ENCODE measurements at places on chromosomes 2 and 18.

- no peak for DNase-seq
Measured at GRCh38 chr18:46581648-46582047, 75.4 kb downstream of the LOXHD1 start.

GRCh38 chr18:48676346-48676745 lies 137.5 kb downstream of the CTIF start:
- DNase-seq: no peak

DNA sequence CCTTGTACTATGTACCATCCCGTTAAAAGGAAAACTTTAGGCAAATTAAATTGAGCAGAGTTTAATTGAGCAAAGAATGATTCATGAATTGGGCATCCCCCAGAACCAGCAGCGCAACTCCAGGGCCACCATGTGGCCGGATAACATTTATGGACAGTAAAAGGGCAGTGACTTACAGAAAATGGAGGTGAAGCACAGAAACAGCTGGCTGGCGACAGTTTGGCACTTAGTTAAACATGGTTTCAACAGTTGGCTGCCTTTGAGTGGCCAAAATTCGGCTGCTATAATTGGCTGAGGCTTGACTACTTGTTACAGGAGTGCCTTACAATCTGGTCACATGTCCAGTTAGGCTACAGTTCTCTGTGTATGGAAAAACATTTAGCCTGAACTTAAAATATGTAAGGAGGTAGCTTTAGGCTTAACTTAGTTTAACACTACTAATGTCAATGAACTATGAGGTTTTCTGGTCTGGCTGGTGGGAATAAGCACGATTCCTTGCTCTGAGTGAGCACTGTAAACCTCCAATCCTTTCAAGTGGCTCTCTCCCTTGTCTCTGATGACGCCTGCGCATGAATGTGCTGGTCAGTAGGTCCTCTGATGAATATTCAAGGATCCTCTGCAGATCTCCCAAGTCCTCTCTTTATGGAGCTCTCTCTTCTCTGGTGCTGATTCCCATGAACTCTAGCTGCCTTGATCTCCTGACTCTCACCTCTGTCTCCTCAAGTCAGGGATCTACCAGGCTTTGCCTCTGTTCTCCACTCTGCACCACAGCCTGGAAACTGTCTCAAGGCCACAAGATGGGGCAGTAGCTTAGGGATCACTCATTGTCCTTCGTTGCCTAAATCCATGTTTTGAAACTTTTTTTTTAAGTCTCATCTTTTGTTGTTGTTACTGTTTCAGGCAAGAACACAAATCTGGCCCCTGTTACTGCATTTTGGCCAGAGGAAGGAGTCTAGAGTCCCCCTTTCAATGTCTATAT lies 24.4 kb upstream of the RAB31 start:
- DNase-seq: no peak

DNA sequence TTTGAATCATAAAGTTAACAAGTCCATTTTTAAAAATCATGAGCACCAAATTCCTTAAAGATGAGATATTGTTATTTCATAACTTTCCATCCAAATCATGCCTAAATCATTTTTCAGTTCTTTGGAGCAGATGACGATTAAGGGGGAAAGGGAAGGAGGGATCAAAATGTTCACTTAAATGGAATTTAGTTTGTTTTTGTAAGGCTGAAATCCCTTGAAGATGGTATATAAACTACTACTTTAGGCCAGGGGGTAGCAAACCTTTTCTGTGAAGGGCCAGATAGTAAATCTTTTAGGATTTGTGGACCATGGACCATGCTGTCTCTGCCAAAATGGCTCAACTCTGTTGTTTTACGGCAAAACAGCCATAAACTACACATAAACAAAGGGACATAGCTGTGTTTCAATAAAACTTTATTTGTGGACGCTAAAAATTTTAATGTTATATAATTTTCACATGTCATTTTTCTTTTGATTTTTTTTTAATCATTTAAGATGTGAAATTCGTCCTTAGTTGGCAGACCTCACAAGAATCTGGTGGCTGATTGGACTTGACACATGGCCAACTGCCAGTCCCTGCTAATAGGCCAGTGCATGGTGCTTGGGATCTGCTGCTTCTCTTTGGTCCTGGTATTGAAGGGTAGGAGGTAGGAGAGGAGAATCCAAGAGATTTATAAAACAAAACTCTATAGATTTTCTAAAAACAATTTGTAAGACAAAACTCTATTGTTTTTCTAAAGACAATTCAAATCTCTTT lies 52.0 kb upstream of the RTN4 start:
- DNase-seq: no peak

Measured in CD4-positive, alpha-beta T cell treated with Interleukin-10 for 1 hour (primary cell).